Stimulated activated CD4-positive, alpha-beta T cell treated with anti-CD3 and anti-CD28 coated beads, Interleukin-4, amount 100 ng/mL, for 1 hour (primary cell): ENCODE measurements at places on chromosomes 7 and 10.

GRCh38 chr10:94683214-94684054, at the start of gene CYP2C18:
TSS of gene CYP2C18 (plus strand) at chr10:94683729. CDS start at chr10:94683820, 91 bp downstream.
- no peak for DNase-seq

DNA sequence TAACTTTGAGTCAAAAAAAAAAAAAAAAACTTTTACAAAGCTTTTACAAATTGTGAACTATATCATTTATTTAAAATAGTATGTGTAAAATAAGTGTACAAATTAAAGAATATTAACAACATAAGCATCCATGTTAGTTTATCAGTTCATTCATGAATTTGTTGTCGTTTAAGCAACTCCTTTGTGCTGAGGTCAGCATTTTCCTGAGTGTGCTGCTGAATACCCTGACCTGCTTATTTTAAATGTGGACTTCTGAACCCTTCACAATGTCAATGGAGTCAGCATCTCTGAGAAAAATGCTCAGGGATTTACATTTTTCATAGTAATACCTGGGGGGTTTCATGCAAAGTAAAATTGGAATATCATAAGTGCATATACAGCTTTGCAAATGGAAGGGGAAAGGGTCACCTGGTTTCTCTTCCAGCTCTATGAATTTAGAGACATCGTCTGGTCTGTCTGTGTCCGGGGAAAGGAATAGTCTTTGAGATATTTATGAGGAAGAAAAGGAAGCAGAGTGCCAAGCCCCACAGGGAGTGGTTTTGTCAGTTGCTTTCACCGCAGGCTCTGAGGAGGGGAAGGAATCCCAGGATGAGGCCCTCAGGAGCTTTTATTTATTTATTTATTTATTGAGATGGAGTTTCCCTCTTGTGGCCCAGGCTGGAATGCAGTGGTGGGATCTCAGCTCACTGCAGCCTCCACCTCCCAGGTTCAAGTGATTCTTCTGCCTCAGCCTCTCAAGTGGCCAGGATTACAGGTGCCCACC, 125.5 kb upstream of the SVIL start:
- DNase-seq = no peak

- DNase-seq = no peak
These were observed 32.1 kb downstream of the ASB4 start for GRCh38 chr7:95517870-95518269.

GRCh38 chr7:61111-61510, 131.3 kb upstream of the FAM20C start:
- DNase-seq = no peak

DNA sequence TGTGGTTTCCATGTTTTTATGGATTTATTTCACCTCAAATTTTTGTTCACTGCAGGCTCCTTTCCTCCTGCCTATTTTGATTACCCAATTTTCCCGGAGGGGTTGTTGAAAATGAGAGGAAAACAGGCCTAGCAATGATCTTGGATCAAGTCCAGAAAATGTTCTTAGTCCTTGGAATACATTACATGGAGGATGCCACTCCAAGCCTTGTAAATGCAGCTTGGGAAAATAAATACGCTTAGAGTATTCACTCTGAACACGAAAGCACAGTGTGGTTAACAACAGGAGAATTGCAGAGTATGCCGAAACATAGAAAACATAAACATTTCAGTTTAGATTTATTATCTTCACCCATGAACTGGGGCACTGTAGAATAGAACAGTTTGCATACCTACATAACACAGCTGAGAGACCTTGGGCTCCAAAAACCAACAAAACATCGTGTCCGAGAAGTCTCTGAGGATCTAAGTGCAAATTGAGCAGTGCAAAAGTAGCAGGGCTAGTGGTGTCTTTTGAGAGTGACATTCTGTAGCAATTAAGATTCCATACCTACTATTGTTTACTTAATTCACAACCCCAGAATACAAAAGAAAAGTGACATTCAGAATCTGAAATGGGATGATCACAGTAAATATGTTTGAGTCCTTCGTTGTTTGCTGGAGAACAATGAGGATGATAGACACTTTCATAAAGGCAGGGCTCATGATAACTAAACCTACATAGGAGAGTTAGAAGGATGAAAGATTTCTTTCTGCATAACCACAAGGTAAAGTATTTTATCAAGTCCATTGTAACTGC, 7.6 kb upstream of the CD36 start:
- no peak for DNase-seq

GRCh38 chr10:110569122-110569521, 1.6 kb downstream of the SMC3 start:
- DNase-seq = no peak

- DNase-seq = no peak
These were observed 28.7 kb downstream of the ICA1 start for GRCh38 chr7:8232999-8233847.

DNA sequence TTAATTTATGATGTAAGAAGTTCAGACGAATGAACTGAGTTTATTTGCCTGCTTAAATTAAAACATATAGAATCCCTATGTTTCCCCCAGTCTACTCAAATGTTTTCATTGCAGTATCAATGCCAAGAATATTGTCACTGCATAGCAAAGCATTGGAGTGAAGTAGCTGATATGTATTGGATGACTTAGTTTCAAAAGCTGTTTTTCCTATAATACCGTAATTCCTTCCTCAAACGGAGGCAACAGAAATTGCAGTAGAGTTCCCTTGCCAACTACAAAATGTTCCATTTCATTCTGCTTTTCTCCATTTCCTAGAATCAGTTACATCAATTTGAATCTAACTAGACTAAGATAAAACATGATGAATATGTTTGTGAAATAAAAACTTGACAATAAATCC, 174.1 kb downstream of the CNTNAP2 start:
- no peak for DNase-seq

DNA sequence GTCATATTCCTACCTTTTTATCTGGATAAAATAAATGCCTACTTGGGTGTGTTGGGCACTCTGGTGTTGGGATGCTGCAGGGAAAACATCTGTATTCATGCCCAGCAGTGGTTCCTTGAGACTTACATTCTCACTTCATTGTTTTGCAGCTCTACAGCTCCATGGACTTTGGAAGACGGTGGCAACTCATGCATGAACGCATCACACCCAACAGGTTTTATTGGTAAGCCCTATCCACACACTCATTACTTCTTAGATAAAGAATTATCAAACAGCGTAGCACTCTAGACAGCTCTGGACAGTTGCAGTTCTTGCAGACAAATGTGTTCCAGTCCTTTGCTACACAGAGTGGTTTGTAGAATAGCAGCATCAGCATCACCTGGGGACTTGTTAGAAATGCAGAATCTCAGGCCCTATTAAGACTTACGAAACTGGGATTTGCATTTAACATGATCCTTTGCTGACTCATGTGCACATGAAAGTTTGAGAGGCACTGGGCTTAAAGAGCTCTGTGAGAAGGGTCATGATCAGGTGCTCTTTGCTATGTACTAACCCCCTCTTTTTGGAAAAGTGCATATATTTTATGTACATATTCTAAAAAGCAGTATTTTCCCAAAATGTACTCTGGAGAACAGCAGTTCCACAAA, 401.9 kb downstream of the SORCS3 start:
- DNase-seq = no peak

- no peak for DNase-seq
These were observed 282.8 kb downstream of the RPS24 start for GRCh38 chr10:78316451-78316931.
